ENCODE measurements at places on chromosomes 3 and 15. TPM values are rescaled to one million over a fixed set of nuclear protein-coding genes. Genes with fewer than 3 reads are reported as not detected.

Gene ARL6IP5
- total RNA-seq = 121 TPM

DNA sequence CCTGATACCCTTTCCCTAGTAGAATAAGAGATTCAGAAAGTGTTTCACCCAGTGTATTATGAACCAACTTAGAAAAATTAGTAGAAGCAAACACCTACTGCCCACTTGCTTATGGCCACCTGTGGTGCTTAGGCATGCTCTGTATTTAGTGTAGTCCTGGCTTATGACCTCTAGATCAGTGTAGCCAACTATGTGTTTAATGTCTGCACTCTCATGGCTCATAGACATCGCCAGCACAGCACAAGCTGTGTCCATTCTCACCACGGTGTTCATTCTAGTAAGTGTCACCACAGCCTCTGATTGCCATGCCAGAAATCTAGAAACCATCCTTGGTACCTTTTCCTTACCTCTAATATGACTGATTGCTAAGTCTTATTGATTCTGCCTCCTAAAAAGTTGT, 14.3 kb downstream of the ASB7 start:
- H3K36me3 ChIP-seq = peaks cover 9% of the 10 kb centered on the region
- no peak overlapping the region for H3K4me3 ChIP-seq
- no peak overlapping the region for H3K27ac ChIP-seq
- no peaks in the 10 kb centered on the region for H3K27me3 ChIP-seq

- peaks cover 93% of the 10 kb centered on the region for H3K4me1 ChIP-seq
- H3K4me3 ChIP-seq = no peak overlapping the region
- no peak for DNase-seq
- H3K27ac ChIP-seq = peak overlapping the region; percentile 37
- H3K27me3 ChIP-seq = no peaks in the 10 kb centered on the region
These were observed 123.4 kb downstream of the ATP10A start for GRCh38 chr15:25739687-25740121.

DNA sequence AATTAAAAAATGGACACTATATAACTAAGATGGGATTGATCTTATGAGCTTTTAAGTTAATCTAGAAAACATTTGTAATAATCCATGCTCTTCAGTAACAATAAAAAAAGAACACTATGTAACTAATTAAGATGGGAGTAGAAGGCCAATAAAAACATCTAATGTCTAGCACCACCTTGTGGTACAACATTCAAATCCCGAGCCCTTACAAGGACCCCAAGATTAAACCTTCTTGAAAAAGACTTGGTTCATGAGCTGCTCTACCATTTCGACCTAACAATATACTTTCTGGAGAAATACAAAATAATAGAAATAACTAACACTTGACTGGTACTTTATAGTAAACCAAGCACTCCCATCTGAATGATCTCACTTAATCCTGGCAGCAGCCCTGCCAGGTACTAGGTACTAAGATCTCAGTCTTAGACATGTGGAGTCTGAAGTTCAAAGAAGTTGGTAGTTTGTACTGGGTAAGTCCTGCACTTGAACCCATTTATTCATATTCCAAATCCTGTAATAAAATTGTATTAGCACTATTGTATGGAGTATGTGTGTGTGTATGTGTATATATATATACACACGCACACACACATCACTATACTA, 21.8 kb downstream of the METTL6 start:
- no peak overlapping the region for H3K4me3 ChIP-seq
- H3K36me3 ChIP-seq = peaks cover 7% of the 10 kb centered on the region
- H3K27ac ChIP-seq = no peak overlapping the region
- DNase-seq = no peak
- H3K4me1 ChIP-seq = peaks cover 2% of the 10 kb centered on the region
- H3K27me3 ChIP-seq = no peaks in the 10 kb centered on the region

GRCh38 chr3:134485075-134485717, 589 bp downstream of the ANAPC13 start:
- no peak for DNase-seq
- H3K4me1 ChIP-seq = peaks cover 60% of the 10 kb centered on the region
- peaks cover 11% of the 10 kb centered on the region for H3K36me3 ChIP-seq
- no peaks in the 10 kb centered on the region for H3K27me3 ChIP-seq
- H3K27ac ChIP-seq = peak overlapping the region; percentile 100

DNA sequence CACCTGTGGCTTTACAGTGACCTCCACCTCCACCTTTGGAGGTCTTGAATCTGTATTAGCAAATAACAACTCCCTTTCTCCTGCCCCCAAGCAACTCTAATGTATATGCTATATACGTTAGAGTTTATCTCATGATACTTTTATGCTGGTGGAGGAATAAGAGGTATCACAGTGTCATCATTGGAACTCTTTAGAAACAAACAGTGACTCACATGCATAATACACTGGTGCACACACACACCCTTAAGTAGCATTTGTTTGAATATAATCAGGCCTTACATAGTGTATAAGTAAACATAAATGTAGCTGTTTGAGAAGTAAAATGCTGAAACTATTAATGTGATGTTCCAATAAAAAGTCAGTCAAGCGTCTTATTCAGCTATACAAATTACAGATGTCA, 280.2 kb upstream of the C2CD4B start:
- no peaks in the 10 kb centered on the region for H3K36me3 ChIP-seq
- H3K27ac ChIP-seq = no peak overlapping the region
- no peak overlapping the region for H3K4me3 ChIP-seq
- no peak for DNase-seq
